Heart right ventricle (tissue), 16 donors: ENCODE measurements at places on chromosomes 7 and 10.

GRCh38 chr7:28551331-28551730, 139.0 kb downstream of the CREB5 start:
- no peaks in the 10 kb centered on the region for H3K27me3 ChIP-seq
- no peaks in the 10 kb centered on the region for H3K36me3 ChIP-seq
- no peaks in the 10 kb centered on the region for H3K4me1 ChIP-seq
- H3K4me3 ChIP-seq = no peak overlapping the region
- H3K27ac ChIP-seq = no peak overlapping the region
- DNase-seq = no peak

DNA sequence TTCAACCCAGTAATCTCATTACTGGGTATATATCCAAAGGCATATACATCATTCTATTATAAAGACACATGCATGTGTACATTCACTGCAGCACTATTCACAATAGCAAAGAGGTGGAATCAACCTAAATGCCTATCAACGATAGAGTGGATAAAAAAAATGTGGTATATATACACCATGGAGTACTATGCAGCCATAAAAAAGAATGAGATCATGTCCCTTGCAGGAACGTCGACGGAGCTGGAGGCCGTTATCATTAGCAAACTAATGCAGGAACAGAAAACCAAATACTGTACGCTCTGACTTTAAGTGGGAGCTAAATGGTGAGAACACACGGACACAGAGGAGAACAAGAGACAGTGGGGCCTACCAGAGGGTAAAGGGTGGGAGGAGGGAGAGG, 105.5 kb downstream of the SLC25A13 start:
- H3K36me3 ChIP-seq = no peaks in the 10 kb centered on the region
- no peak overlapping the region for H3K27ac ChIP-seq
- no peak overlapping the region for H3K4me3 ChIP-seq
- H3K4me1 ChIP-seq = peaks cover 14% of the 10 kb centered on the region
- no peak for DNase-seq

GRCh38 chr7:5001003-5001402, 42.0 kb upstream of the MMD2 start:
- H3K27ac ChIP-seq = no peak overlapping the region
- no peak for DNase-seq
- H3K4me3 ChIP-seq = no peak overlapping the region
- no peaks in the 10 kb centered on the region for H3K27me3 ChIP-seq

GRCh38 chr10:66964946-66965345, 39.1 kb downstream of the LRRTM3 start:
- no peaks in the 10 kb centered on the region for H3K27me3 ChIP-seq
- H3K4me1 ChIP-seq = no peaks in the 10 kb centered on the region
- H3K36me3 ChIP-seq = no peaks in the 10 kb centered on the region
- DNase-seq = no peak
- no peak overlapping the region for H3K27ac ChIP-seq
- H3K4me3 ChIP-seq = no peak overlapping the region

DNA sequence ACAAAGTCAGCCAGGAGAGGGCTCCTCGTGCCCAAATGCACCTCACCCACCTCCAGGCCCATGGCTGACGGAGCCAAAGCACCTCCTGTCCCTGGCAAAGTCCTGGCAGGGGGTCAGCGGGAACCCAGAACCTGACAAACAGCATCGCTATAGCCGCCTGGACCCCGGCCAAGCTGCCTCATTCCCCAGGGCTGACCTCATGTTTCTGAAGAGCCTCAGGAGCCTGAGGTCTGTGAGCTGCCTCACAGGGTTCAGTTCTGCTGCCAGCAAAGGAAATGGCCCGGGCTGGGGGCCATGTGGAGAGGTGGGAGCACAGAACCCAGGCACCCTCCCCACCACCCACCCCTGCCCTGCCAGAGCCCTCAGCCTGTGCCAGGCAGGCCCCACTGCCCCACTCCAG, 4.2 kb upstream of the NANOS1 start:
- H3K4me1 ChIP-seq = peaks cover 28% of the 10 kb centered on the region
- H3K36me3 ChIP-seq = no peaks in the 10 kb centered on the region
- H3K27me3 ChIP-seq = no peaks in the 10 kb centered on the region
- peak; percentile 87 for DNase-seq
- no peak overlapping the region for H3K4me3 ChIP-seq

- no peak overlapping the region for H3K27ac ChIP-seq
- no peak overlapping the region for H3K4me3 ChIP-seq
- DNase-seq = no peak
- no peaks in the 10 kb centered on the region for H3K27me3 ChIP-seq
- H3K36me3 ChIP-seq = no peaks in the 10 kb centered on the region
- H3K4me1 ChIP-seq = no peaks in the 10 kb centered on the region
Observed at GRCh38 chr10:113504423-113504822, 48.4 kb upstream of the HABP2 start.

DNA sequence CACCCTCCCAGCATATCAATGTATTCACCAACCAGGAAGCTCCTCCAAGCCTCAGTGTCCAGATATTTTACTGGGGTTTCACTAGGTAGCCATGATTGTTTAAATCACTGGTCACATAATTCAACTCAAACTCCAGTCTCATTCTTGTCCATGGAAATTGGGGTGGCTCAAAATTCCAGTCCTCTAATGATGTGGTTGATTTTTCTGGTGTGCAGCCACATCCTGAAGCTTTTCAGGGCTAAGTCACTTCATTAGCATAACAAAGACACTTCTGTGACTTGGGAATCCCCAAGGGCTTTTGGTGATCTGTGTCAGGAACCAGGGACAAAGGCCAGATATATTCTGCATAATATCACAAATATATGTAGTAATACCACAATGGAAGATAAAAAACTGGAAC, 786.9 kb upstream of the IGFBP3 start:
- H3K4me1 ChIP-seq = no peaks in the 10 kb centered on the region
- DNase-seq = no peak
- no peak overlapping the region for H3K4me3 ChIP-seq
- no peaks in the 10 kb centered on the region for H3K27me3 ChIP-seq

GRCh38 chr7:87316097-87316700, 29.3 kb upstream of the CROT start:
- no peaks in the 10 kb centered on the region for H3K27me3 ChIP-seq
- no peak overlapping the region for H3K4me3 ChIP-seq
- DNase-seq = no peak
- no peak overlapping the region for H3K27ac ChIP-seq

GRCh38 chr10:27661514-27662286, 83.9 kb downstream of the MKX start:
- H3K27me3 ChIP-seq = no peaks in the 10 kb centered on the region
- H3K36me3 ChIP-seq = no peaks in the 10 kb centered on the region
- H3K4me3 ChIP-seq = no peak overlapping the region
- DNase-seq = no peak

DNA sequence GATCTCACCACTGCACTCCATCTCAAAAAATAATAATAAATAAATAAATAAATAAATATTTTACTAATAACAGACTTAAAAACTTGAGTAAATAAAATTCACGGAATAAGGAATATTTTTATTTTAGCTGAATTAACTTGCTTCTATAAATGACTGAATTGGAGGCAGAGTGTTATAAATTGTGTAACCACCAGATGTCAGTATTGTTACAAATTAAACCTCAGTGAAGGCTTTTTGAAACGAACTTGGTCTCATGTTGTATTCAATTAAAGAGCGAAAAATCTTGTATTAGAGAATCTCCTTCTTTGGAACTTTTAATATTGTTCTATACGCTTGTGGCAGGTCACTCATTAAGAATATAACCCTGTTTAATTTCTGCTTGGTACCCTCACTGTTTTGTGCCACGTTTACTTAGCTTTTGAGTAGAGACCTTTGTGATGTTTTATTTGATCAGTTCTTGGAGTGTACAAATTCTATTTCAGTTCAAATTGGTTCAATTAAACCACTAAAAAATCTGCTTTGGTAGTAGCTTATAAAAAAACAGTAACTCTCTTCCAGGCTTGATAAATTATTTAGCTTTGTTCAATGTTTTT, 45.6 kb upstream of the SCIN start:
- no peaks in the 10 kb centered on the region for H3K36me3 ChIP-seq
- no peaks in the 10 kb centered on the region for H3K4me1 ChIP-seq
- H3K4me3 ChIP-seq = no peak overlapping the region
- H3K27me3 ChIP-seq = no peaks in the 10 kb centered on the region

GRCh38 chr7:78169992-78170391, 371.4 kb downstream of the PHTF2 start:
- no peaks in the 10 kb centered on the region for H3K36me3 ChIP-seq
- no peak overlapping the region for H3K4me3 ChIP-seq
- no peaks in the 10 kb centered on the region for H3K27me3 ChIP-seq
- no peak overlapping the region for H3K27ac ChIP-seq

DNA sequence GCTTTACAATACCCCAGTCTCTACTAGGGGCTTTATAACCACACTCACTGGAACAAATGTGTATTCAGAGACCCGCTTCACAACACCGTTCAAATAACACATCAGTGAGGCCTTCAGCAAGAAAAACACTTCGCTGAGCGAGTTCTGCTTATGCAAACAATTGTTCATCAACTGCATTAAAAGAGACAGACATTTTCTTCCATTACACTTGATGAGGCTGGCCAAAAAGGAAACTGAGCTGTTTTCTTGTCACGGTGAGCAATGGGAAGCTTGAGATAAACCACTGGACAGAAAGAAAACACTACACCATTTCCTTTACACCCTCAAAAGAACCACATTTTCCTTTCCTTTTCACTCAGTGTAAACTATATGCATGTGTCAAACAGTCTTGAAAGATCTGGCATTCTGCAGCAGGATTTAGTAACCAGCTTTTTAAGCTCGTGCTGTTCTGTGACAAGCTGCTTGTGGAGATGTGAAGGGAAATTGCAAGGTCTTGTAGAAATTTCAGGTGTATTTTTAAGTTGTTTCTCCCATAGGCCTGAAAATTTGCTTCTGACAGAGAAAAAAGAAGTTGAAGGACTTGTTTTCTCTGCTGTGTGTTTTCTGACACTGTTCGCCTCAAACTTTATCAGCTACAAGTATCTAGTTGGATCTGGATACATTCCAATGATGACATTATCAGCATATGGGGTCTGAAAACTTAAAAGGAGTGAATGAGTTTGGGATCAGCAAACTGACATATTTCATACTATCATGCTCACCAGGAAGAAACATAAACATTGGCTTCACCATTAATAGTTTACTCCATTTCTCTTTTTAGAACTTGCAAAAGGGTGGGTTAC, 693.1 kb downstream of the PARD3 start:
- H3K36me3 ChIP-seq = no peaks in the 10 kb centered on the region
- no peak overlapping the region for H3K27ac ChIP-seq
- no peaks in the 10 kb centered on the region for H3K27me3 ChIP-seq
- DNase-seq = no peak
- no peak overlapping the region for H3K4me3 ChIP-seq
- H3K4me1 ChIP-seq = peaks cover 7% of the 10 kb centered on the region
